Stimulated activated CD4-positive, alpha-beta T cell treated with anti-CD3 and anti-CD28 coated beads, Interleukin-1b, Interleukin-23, amount 100 ng/mL, for 1 hour (primary cell): ENCODE measurements at places on chromosomes 7 and 10.

- no peak for DNase-seq
These were observed 95.3 kb downstream of the DGKI start for GRCh38 chr7:137751361-137752009.

DNA sequence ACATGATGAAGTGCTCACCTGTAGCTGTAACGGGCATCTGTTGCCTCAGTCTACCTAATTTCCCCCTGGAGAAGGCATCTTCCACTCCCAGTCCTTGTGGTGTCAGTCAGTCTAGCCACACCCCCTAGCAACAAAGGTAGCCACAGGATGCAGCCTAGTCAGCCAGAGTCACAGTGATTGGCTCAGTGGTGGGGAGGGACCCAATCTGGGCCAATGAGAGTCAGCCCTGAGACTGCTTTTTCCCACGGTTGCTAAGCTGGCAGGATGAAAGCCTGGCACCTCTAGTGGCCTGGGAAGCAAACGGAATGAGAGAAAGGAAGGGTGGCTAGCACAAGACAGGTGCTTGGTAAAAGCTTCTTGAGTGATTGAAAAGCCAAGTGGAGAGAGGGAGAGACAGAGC is 118.6 kb downstream of the SH3PXD2A start:
- DNase-seq, result no peak

DNA sequence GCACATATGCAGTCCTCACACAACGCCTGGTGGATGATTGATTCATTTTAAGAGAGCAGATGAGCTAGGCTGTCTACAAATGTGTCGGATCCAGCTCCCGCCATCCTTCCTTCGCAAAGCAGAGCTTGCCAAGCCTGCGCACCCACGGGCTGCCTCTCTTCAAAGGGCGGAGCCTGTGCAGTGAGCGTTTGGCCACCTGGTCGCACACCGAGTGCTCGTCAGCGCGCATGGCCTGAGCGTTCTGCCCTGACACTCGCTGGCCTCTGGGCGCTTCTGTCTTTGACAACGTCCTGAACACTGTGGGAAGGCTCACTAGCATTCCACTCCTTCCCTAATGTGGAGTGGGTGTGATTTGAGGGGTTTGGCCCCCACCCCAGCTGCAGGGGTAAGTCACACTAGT is 47.1 kb upstream of the TMEM72 start:
- no peak for DNase-seq

DNA sequence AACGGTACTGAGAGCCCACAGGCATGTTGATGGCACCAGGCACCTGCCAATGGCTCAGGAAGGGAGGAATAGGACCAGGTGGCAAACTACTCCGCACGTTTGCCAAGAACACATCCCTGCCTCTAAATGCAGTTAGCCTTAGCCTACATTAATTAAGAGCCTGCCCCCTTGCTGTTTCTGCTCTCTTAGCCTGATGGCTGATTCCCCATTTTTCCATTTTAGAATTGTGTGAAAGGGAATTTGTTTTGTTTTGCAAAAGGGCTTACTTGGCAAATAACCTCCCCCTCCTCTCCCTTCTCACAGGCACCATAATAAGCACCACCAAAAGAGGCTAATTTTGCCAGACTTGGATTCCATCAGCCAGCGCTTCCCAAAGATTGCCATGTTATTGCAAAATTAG is 1203.2 kb downstream of the SORCS3 start:
- DNase-seq, result no peak

DNA sequence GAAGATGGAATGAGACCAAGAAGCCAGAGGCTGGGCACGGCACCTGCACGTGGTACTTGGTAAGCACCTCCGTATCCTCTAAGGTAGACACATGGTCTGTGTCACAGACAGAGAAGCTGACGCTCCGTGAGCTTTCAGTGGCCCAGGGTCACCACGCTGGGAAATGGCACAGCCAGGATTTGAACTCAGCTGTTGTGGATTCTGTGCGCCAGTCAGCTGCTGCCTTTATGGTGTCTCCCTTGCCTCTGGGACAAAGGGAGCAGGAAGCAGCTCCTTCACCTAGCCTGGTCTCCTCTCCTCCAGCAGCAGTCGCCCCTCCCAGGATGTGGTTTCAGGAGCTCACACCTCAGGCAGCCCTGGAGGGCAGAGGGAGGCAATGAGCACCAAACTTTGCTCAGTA is 110.8 kb downstream of the ARHGAP22 start:
- no peak for DNase-seq

- DNase-seq, result no peak
These were observed 55.3 kb downstream of the SCIN start for GRCh38 chr7:12625836-12626235.

- DNase-seq, result no peak
These were observed 40.2 kb downstream of the NCAPG2 start for GRCh38 chr7:158664406-158664805.
